ENCODE measurements at places on chromosomes 6 and 20.

DNA sequence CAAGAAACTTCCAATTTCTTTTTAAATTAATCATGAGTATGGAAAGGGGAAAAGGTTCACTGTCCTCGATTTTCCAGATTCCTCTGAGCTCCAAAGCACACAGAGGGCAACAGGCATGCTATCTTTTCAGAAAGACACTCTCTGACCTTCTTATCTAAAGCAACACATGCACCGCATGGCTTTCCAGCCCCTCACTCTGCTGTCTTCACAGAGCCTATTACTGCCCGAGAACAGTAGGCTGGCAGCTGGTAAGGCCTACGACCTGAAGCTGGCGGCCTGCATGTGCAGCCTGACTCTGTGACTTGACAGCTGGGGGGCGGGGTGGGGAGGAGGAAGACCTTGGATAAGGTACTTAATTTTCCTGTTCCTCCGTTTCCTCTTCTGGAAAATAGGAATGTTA, 86.3 kb downstream of the ELOVL4 start:
- DNase-seq: no peak

DNA sequence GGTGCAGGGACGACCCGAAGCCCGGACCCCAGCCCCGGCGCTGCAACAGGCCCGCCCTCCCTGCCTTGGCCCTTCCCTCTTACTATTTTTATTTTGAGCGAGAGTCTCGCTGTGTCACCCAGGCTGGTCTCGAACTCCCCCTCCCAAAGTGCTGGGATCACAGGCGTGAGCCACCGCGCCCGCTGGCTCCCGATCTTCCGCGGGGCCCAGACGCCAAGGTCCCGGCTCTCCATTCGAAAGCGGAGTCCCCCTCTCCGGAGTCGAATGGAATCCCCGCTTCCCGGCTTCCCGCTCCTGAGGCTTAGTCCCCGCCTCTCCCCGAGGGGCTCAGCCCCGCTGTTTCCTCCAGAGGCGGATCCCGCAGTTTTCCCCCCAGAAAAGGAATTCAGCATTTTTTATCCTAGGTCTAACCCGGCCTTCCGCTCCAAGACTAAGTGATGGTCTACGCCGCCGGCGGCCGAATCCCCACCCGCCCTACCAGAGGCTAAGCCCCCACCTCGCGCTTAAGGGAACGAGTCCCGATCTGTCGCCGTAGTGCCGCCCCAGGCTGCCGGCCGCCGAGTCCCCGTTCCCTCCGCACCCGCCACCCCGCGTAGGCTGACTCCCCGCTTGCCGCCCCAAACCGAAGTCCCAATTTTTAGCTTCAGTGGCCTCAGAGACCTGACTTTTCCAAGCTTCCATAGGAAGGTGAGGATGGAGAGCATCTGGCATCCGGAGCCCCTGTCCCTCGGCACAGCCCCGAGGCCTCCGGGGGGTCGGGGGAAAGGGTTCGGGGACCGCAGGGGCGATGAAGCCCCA, 11.5 kb upstream of the TMC2 start:
- peak; percentile 44 for DNase-seq

DNA sequence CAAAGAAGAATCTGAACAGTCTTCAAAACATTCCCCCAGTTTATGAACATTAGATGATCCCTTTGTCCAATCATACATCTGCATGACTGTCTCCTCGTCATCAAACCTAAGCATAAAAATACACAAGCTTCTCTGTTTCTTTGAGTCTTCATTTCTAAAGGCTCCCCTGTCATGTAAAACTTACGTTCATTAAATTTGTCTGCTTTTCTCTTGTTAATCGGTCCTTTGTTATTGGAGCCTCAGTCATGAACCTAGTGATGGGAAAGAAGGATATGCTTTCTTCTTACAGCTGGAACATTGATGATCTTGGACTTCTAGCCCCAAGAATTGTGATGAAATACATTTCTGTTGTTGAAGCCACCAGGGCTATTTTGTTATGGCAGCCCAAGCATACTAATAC, 18.0 kb upstream of the RIPOR2 start:
- DNase-seq: no peak

- no peak for DNase-seq
Measured at GRCh38 chr20:59182401-59183044, 18.9 kb downstream of the ZNF831 start.

- DNase-seq: no peak
Measured at GRCh38 chr6:146410851-146411595, 132.6 kb upstream of the RAB32 start.

DNA sequence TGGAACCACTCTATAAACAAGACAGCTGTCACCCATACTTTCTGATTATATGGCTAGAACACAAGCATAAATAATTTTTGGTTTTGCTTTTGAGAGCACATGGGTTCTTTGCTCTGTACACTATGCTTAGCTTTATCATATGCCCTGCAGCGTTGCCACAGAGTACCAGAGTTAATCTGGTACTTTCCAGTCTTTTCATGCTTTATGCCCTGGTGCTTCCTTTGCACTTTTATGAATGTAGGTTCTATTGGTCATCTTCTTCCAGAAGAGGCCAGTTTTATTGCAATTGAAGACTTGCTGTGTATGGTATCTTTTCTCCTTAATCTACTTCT, 20.8 kb downstream of the SHLD1 start:
- DNase-seq: no peak

DNA sequence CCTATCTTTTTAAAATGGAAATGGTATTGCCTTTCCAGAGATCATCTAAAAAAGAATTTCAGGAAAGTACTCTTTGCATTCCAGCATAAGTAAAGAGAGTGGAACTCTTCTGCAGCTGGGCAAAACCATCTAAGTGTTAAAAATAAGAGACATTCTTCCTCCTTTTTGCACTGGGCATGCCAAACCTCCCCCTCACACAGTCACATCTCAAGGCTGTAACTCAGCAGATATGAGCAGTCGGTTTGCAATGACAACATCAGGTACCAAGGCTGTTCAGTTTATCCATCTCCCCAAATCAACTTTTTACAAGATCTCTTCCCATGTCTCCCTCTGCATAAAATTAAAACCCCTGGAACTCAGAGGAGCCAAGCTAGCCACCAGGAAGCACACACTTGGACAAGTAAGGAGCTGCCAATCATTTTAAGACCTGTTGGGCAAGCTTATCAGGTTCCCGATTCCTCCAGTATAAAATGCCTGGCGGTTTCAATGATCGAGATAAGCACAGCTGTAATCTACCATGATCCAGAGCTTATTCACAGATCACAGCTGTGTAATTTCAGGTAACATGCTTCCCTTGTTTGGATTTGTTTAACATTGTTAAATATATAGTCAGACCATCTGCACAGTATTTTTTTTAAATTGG, 23.2 kb downstream of the ID4 start:
- DNase-seq: no peak

DNA sequence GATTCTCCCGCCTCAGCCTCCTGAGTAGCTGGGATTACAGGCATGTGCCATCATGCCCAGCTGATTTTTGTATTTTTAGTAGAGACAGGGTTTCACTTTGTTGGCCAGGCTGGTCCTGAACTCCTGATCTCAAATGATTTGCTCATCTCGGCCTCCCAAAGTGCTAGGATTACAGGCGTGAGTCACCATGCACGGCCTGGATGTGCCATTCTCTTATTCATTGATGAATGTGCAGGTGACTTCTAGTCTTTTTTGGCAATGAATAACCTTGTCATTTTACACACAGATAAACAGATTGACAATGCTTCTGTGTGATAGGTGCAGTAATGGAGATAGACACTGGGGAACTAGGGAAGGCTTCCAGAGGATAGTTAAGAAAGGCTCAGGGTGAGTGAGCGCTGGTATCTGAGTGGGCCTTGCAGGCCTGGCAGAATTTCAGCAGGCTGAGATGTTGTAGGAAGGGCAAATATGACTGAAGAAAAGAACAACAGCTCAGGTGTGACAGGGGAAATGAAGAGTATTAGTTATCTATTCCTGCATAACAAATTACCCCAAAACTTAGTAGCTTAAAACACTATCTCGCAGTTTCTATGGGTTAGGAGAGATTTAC, 23.3 kb downstream of the PPARD start:
- DNase-seq: no peak

DNA sequence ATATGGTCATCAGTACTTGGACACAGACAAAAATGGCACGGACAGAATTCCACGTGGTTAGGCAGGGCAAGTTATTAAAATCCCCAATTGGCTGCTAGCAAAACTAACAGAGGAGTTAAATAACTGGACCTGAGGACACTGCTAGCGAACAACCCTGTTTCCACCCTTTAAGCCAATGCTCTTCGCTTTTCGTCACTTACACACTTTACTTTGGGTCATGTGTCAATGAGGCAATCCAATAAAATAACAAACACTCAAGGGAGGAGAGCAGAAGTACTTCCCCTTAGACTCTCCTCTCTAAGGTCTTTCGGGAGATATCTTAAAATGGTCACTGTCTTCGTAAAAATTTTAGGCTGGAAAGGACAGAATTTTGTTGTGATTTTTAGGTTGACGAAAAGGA, 68.6 kb downstream of the LCA5 start:
- no peak for DNase-seq

DNA sequence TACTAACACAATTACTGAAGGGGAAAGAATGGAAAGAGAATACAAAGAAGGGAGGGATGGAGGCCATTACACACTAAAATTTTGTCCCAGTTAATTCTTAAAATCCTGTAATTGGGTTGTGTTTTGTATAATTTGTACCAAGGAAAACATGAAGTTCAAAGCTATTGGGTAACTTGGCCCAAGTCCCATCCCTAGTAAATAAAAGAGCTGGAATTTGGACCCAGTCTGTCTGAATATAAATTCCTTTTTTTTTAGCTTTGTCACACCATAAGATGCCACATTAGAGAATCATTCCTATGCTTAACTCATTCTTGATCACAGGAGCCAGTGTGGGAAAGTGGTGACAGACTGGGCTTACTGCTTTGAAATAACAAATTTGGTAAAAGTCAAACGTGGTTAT, 66.8 kb upstream of the CBLN4 start:
- no peak for DNase-seq

DNA sequence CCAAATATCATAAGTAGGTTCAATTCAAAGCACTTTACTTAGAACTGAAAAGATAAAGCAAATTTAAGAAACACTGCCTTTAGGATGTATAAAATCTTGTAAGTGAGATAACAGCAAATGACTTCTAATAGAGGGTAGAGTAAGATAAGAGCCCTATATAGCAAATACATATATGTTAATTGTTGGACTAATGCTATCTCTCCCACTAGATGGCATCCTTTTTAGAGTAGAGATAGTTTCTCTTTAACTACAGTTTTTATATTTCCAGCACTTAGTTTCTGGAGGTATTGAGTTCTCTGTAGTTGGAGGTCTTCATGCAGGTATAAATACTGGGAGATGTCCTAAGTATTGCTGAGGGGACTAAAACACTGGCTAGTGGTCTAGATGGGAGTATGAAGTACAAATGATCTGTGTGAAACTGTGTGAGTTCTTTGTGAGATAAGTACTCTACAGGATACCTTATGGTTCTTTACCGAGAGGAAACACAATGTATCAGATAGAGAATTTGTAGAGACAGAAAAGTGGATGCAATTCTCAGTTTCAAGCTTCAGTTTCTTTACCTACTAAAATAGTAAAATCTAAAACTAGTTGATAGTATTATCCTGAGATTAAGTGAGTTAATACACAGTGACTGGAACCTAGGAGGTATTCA, 399.3 kb downstream of the KHDRBS2 start:
- DNase-seq: peak; percentile 19

DNA sequence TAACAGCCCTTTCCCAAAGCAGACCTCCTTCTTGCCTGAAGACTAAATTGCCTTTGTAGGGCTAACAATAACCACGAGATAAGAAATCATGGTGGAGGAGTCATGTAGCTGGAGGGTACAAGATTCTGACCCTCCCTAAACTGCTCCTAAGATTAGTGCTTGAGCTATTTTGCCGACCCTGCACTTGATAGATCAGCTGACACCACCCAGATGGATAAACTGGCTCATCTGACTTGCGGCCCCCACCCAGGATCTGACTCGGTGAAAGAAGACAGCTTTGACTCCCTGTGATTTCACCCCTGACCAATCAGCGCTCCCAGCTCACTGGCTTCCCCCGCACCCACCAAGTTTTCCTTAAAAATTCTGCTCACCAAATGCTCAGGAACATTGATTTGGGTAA, 57.6 kb upstream of the UNC93A start:
- no peak for DNase-seq

- no peak for DNase-seq
Measured at GRCh38 chr6:63787021-63787420, 151.4 kb downstream of the PHF3 start.

DNA sequence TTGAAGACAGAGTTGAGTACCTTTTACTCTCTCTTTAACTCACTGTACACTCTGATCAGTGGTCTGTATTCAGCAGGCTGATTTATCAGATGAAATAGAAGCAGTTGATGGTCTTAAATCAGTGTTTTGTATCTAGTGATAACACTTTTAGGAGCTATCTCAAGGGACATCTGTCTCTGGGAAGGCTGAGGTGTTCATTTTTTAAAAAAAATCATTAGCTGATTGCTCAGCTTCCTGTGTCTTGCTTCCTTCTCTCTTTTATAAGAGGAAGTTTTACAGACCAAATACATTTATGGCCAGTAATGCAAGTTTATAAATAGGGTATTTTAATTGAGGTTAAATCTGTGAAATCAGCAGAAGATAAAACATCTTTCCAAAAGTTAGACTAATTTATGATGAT, 12.0 kb upstream of the CCDC170 start:
- no peak for DNase-seq

DNA sequence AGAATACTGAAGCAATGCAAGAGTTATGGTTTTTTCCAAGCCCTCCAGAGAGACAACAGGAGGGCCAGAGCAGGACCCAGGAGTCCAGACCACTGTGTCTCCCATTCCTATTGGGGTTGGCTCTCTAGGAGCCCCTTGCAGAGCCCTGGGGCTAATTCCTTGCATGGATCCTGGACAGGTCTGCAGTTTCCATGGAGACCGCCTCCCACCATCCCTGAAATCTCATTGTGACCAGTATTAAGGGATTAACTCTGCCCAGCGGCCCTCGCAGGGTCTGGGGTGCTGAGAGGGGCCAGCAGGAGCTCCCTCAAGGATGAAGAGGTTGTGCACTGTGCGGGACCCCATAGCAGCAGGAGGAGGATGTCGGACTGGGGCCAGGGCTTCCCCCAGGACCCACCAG, 34.8 kb downstream of the HNF4A start:
- no peak for DNase-seq

- DNase-seq: no peak
Measured at GRCh38 chr6:88655586-88655985, 307.8 kb downstream of the RNGTT start.

GRCh38 chr6:53611342-53611741, 54.2 kb downstream of the KLHL31 start:
- no peak for DNase-seq

DNA sequence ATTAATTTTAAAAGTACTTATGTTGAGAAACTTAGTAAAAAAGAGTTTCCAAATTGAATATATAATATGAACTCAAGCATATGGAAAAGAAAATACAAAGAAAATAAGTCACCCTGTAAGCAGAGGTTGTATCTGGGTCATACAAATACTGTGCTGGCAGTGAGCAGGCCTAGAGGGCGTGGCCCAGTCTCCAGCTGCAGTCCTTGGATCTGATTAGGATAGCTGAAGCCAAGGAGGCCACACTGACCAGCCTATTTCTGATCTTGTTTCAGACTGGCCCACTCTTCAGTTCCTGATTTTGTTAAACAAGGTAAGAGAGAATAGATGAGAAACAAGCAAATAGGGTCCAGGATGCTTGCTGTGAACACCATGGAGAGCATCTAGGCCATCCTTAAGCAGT, 228.8 kb downstream of the EPM2A start:
- DNase-seq: no peak

GRCh38 chr6:150673720-150674346, 74.1 kb downstream of the PLEKHG1 start:
- DNase-seq: no peak

All from HS-5 (cell line).